SK-N-DZ (cell line): ENCODE measurements at places on chromosomes 3 and 15.

DNA sequence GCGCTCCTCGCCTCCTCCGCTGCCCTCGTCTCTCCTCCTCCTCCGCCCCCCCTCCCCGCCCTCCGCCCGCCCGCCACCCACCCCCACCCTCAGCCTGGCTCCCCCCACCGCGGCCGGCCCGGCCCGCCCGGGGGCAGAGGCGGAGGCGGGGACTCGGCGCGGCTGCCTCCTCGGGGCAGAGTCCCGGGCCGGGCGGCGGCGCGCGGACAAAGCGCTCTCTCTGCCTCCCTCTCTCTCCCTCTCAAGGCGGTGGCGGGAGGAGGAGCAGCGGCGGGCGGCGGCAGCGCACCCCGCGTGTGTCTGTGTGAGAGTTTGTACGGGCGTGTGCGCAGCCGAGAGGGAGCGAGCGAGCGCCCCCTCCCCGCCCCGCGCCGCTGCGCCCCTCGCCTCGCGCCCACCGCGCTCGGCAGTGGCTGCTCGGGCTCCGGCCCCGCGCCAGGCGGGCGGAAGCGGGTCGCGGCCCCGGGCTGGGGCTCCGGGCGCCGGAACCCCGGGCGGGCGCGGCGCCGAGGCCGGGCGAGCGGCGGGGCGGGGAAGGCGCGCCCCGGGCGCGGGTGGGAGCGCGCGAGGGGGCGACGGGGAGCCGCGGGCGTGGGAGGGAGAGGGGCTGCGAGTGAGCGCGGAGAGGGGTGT lies at the start of gene IGF2BP2:
TSS of gene IGF2BP2 (minus strand) at position 37 of the 633 bp plus-strand sequence. CDS start 82 bp downstream, outside the sequence.
- peak; percentile 89 for DNase-seq

DNA sequence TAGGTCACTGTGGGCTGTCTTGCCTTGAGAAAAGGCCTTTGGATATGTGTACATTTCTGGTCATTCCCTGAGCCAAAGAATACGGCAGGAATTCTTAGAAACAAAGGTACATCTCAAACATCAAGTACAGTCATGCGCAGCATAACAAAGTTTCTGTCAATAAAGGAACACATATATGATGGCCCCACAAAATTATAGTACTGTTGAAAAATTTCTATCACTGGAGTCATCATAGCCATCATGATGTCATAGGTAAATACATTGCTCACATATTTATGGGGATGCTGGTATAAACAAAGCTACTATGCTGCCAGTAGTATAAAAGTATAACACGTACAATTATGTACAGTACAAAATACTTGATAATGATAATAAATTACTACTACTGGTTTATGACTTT lies 38.9 kb upstream of the NECTIN3 start:
- no peak for DNase-seq

DNA sequence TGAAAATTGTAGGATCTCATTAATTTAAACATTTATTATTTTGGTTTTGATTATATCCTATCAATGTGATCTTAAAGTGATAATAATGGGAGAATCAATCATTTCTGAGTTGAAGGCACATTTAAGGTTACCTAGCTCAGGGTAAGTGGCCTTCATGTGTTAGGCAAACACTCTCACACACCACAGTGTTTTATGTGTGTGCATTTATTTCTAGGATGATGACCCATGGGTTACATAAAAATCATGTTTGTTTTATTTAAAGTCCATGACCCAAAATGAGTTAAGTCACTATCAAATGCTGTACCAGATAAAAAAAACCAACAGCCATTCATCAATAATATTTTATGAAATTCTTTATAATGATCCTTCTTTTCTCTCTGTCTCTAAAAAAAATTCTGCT lies 520.8 kb downstream of the GRM7 start:
- DNase-seq = no peak

- DNase-seq = no peak
These were observed 25.6 kb downstream of the LYSMD4 start for GRCh38 chr15:99707473-99708270.

DNA sequence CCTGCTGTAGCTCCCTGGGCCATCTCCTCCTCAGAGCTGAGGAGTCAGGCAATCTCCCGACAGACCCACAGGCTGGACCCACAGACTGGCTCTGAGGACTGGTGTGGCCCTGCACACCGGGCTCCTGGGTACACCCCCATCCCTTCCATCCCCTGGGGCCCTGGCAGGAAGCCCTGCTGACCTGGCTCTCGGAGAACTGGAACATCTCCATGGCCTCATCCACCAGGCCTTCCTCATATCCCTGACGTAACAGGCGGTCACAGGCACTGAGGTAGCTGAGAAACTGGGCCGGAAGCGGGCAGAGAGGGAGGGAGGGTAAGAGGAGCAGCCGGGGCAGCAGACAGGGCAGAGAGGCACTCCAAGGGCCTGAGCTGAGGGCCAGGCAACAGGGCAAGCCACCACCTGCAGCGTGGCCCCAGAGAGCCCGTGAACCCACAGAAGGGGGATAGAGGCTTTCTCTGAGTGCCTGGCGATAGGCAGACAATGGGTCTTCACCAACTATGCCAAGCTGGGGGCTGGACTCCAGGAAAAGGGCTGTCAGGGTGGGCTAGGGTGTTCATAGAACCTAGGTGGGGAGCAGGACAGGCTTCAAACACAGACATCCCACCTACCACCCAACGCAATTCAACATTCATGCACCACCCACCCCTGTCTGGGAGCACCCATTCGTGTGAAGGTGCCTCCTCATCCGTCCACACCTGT lies 17.9 kb downstream of the KBTBD13 start:
- no peak for DNase-seq
